ENCODE measurements at places on chromosomes 6 and 20.

GRCh38 chr20:51950926-51951325 lies 148.6 kb upstream of the SALL4 start:
- no peak for DNase-seq

DNA sequence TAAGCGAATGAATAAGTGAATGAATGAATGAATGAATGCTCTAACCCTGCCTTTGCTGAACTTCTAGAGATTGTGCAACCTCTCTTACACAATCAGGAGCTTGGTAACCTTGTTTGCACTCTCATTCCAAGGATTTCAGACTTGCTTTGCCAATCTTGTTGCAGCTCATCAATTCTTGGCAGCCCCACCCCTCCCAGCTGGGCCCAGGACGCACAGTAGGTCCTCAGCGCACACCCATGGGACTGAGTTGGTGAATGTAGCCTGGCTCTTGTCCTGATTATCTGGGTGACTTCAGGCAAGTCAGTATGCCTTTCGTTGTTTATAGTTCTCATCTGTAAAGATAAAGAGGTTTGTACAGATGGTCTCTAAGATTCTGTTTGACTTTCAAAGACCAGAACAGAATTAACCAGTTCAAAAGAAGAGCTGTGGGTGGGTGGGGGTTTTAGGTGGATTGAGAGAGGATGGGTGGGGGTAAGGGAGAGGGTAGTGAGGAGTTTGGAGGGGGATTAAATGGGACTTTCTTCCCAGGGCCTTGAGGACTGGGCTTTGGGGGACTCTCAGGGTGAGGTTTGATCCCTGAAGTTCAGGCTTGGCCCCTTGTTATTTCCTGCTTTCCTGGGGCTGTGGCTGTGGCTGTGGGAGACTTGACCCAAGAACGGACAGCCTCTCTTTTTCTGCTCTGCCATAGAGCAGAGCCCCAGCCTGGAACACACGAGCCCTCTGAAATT lies 33.2 kb downstream of the VEGFA start:
- DNase-seq, result no peak

- DNase-seq, result peak; percentile 62
Observed at GRCh38 chr6:36098920-36099647, 31.2 kb upstream of the MAPK13 start.

GRCh38 chr20:62835931-62836861 lies 19.3 kb downstream of the COL9A3 start:
- DNase-seq, result no peak

GRCh38 chr6:155188707-155189496 lies 74.9 kb upstream of the CLDN20 start:
- DNase-seq, result no peak

GRCh38 chr6:113187661-113188060 lies 669.5 kb upstream of the MARCKS start:
- DNase-seq, result no peak
